ENCODE measurements at places on chromosomes 5 and 9.

- no peak for DNase-seq
These were observed 70.3 kb upstream of the MAP1B start for GRCh38 chr5:72036951-72037350.

DNA sequence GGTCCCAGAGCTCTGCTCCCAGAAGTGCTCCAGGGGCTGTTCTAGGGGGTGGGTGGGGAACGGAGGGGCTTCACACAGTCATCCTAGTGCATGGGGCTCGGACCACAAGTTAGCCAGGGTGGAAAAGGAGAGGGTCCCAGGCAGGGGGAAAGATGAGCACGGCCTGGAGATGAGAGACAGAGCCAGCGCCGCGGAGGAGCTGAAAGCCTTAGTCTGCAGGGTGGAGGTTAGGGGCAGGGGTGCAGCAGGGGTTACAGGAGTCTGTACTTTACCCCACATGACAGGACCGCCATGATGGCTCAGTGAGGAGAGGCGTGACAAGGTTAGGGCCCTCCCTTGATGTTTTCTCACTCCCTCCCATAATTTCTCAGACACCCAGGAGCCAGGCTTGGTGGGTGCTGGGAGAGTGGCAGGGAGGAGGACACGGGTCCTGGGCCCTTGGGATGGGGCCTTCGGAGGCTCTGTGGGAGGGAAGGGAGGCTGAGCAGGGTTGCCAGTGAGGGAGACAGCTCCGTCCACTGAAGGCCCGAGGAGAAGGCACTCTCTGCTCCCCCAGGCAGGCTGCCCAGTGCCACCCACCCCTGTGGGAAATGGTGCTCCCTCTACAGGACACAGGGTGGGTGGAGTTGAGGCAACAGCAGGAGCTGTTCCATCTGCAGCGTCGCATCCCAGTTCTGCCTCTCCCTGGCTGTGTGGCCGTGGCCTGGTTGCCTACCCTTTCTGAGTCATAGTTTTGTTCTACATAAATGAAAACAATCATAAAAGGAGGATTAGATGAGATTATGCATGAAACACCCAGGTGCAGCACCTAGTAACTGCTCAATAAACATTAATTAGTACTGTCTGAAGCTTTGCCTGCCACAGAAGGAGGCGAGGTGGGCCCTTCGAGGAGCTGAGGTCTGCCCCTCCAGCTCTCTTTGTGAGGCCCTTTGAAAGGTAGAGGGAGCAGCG lies 66.2 kb downstream of the NDST1 start:
- DNase-seq, result no peak

DNA sequence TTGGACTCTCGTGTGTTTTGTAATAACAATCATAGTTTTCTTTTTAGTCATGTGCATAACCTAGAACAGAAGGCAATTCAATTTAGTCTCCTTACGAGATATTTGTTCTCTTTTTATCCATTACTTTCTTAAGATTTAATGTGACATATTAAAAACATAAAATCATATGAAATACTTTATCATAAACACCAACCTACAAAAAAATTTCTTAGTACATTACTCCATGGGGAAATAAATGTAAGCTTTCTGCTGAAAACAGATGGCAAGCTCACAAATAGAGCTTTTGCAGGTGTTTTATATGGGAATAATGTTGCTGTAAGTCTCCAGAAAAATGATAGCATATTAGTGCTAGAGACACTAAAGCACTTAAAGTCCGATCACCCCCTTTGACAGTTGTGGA lies 1035.2 kb upstream of the ARRDC3 start:
- DNase-seq, result no peak

- no peak for DNase-seq
These were observed 280.5 kb downstream of the TUSC1 start for GRCh38 chr9:25397746-25398145.

- no peak for DNase-seq
These were observed 18.2 kb upstream of the TSSK1B start for GRCh38 chr5:113452941-113453340.

GRCh38 chr9:133647765-133648469 lies 11.8 kb downstream of the DBH start:
- DNase-seq, result no peak

DNA sequence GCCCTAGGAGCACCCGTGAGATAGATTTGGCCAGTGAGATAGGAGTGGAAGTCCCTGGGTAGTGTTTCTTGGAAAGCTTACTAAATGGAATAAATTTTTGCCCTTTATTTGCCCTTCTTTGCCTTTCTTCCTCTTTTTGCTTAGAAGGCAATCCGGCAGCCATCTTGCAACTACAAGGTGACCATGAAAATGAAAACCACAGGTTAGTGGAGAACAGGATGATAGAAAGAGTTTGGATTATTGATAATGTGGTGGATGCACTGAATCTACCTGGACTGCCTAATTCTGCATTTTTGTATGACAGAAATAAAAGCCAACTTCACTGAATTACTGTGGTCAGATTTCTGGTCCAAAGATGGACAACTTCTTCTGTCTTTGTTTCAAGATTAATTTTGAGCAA lies 33.2 kb downstream of the TARS1 start:
- DNase-seq, result no peak

- no peak for DNase-seq
These were observed 119.8 kb downstream of the C9orf50 start for GRCh38 chr9:129500863-129501770.

- DNase-seq, result no peak
These were observed 5.1 kb upstream of the C5orf46 start for GRCh38 chr5:147911427-147911826.

DNA sequence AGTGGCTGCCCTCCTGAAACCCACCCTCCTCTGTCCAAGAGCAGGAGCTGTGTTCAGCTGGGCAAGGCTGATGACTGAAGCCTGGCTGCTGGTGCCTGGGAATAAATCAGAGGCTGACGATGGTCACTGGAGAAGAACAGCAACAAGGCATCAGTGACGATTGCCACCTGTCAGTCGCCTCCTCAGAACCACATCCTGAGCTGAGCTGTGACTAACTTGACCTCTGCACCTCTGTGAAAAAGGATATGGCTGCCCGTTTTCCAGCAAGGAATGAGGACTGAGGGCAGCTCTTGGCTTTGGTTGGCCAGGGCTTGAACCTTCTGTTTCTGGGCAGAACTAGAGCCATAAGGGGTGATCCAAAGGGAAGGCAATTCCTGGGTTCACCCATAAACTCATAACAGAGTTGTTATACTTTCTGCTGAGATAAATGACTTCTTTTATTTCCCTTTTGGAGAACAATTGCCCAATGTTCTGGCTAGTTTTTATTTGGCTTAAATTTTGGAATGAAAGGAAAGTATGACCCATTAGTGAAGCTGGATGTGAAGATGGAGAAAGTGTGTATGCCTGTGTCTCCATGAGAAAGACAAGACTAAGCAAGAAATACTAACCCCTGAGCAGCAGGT lies 40.1 kb downstream of the TRIP13 start:
- DNase-seq, result no peak

GRCh38 chr9:105257809-105258208 lies 13.4 kb downstream of the SLC44A1 start:
- DNase-seq, result no peak

DNA sequence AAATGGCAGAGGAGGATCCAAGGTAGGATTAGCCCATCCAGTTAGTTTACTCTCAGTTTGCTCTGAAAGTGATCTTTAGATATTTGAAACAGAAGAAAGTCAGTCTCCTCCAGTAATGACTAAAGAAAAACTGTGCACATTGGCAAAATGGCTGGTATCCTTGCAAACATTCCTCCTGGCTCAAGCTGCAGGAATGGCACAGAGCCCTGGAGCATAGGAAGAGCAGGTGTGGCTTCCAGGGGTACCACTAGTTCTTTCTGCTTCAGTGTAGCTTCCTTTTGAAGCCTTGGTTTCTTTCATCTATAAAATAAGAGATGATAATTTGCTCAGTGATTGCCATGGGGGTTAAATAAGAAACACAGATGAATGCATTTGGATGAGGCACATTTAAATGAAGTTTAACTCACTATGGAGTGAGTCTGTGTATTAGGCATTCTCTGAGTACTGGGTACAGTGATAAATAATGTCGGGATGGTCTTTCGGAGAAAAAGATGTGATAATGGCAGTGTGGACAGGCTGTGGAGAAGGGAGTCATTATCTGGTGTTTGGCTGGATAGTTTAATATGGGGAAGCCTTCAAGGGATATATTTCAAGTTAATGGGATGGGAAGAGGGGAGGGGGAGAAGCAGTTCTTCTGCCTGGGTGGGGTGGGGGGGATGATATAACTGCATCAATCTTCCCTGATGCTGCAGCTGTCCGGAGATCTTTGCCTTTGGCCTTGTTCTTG lies 217.3 kb upstream of the KLF4 start:
- DNase-seq, result no peak

DNA sequence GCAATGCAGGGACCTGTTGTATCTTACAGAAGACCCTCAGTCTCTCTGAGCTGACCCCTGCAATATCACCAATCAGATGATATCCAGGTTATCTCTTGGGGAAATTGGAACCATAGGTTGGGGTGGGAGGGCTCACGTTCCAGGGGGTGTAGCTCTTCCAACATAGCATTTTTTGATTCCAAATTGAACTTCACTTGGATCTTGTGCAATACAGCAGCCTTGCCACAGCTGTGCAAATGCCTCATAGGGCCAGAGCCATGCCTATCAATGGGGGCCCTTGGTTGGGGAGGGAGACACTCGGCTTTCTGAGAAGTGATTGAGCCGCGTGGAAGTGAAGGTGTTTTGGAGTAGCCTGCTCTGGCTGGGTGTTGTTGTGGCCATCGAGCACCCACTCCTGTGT lies 117.2 kb upstream of the PITX1 start:
- no peak for DNase-seq

DNA sequence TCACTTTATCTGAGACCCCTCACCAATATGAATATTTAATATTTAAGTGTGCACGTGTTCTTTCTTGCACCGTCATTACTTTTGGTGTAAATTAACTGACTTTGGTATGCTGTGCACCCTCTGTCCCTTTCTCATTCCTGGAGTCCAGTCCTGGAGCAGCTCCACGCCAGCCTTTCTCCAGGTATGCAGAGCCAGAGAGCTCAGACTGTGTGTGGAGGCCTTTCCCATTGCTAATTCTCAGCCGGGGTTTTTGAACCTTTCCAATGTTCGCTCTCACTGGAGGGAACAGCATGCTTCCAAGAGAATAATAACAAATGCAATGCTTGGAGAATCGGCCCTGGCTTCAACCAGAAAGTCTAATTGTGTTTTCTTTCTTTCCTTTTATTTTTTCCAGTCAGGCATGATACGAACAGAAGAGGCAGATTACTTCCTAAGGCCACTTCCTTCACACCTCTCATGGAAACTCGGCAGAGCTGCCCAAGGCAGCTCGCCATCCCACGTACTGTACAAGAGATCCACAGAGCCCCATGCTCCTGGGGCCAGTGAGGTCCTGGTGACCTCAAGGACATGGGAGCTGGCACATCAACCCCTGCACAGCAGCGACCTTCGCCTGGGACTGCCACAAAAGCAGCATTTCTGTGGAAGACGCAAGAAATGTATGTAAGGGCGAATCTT lies 41.7 kb downstream of the ADAMTS16 start:
- no peak for DNase-seq

- DNase-seq, result no peak
These were observed 115.5 kb upstream of the ACTBL2 start for GRCh38 chr5:57598097-57598496.

Measured in NCI-H524 treated with DMSO at 0.1 percent for 48 hours (cell line).